Liver (tissue), 10 donors: ENCODE measurements at places on chromosomes 7 and 10. TPM values are rescaled to one million over a fixed set of nuclear protein-coding genes. Genes with fewer than 3 reads are reported as not detected.

FEZF1 gene
- total RNA-seq = not detected

NME8 gene
- 0.08 TPM for total RNA-seq

ASZ1 gene
- total RNA-seq = not detected

ANKRD30A gene
- not detected for total RNA-seq

FANK1 gene
- total RNA-seq = 0.28 TPM

ETV1 gene
- 3.8 TPM for total RNA-seq

GRCh38 chr10:11472158-11472753 lies 139.2 kb downstream of the USP6NL start:
- H3K4me1 ChIP-seq = no peaks in the 10 kb centered on the region
- no peaks in the 10 kb centered on the region for H3K27me3 ChIP-seq
- DNase-seq = peak; percentile 72
- H3K36me3 ChIP-seq = peaks cover under 1% of the 10 kb centered on the region
- no peak overlapping the region for H3K4me3 ChIP-seq

DNA sequence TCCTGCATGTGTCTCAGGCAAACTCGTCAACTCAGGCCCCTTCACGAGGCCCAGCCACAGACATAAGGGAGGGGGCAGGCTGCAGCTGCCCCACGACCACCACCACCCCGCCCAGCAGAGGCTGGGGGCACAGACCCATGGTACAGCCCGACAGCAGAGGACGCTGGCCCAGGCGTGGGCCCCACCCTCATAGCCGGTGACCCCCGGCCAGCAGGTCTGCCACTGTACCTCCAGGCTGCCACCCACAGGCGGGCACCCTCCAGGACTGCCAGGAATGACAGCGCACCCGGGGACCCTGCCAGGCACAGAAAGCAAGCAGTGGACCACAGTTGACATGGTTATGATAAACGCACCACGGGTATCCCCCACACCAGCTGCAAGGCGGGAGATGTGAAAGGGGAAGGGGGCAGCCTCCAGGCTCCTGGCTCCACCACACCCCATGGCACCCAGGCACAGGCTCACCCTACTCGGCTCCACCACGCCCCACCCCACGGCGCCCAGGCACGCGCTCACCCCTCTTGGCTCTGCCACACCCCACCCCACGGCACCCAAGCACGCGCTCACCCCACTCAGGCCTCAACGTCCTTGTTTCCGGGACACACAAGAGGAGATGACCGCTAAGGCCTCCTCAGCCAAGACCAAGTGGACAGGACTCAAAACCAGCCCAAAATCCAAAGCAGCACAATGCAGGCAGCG lies 135.9 kb downstream of the MAD1L1 start:
- DNase-seq = no peak
- H3K4me3 ChIP-seq = no peak overlapping the region
- no peaks in the 10 kb centered on the region for H3K36me3 ChIP-seq
- H3K27me3 ChIP-seq = no peaks in the 10 kb centered on the region
- H3K27ac ChIP-seq = no peak overlapping the region
- H3K4me1 ChIP-seq = no peaks in the 10 kb centered on the region

DNA sequence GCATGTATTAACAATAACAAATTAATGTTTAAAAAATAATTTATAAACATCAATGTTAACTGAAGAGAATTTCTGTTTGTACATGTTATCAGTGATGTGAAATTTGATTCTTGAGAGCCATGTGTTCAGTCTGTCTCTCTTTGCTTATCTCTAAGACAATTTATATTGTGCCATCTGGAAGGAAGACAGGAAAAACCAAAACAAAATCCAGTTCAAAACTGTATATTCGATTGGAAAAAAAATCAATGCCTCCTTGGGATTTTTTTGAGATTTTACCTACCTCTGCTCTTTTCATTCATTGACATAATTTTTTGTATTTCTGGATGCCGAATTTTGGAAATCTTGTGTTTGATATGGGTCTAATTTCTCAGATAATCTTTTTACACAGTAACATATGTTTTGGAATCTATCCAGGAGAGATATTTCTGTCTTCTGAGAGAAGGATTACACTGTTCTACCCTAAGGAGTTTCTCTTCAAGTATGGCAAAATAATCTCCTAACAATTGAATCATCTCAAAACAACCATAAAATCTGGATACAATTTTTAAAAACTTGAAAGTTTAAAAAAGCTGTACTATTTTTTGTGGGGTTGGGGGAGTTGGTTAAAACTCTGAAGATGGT lies 311.9 kb upstream of the GNAI1 start:
- no peaks in the 10 kb centered on the region for H3K4me1 ChIP-seq
- H3K36me3 ChIP-seq = no peaks in the 10 kb centered on the region
- H3K27me3 ChIP-seq = no peaks in the 10 kb centered on the region
- H3K27ac ChIP-seq = no peak overlapping the region

DNA sequence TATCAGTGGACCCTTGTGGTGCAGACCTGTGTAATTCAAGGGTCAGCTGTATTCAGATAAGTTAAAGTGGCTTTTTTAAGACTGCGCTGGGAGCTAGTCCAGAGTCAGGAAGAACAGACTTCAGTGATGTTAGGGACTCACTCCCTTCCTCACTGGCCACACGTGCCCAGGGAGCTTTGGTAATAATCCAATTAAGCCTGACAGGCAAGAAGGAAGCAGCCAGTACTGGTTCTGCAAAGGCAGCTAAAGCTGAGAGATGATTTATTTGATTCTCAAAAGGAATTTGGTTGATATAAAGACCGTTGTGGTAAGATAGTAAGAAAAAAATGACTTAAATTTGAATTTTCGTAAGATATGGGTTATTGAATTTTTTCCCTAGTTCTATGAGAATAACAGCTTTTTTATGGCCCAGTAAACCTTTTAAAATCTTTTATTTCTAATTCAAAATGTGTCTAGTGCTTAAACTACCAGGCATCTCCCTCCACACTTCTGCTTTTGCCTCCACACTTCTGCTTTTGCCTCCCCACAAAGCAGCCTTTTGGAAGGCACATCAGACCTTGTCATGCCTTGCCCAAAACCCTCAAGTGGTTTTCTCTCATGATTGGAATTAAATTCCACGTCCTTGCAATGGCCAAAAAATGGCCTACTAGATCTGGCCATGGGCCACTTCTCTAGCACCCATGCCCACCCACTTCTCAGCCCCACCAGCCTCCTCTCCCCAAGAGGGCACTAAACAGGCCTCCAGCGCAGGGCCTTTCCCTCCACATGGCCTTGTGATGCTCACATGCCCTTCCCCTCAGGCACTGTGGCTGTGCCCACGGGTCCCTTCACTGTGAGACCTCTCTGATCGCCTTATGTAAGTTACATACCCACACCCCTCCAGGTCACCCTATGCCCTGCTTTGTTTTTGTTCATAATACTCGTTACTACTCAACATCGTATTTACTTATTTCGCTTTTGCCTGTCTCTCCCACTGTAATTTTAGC lies 92.5 kb downstream of the POU6F2 start:
- H3K36me3 ChIP-seq = no peaks in the 10 kb centered on the region
- no peaks in the 10 kb centered on the region for H3K27me3 ChIP-seq
- no peak overlapping the region for H3K4me3 ChIP-seq
- H3K27ac ChIP-seq = no peak overlapping the region
- H3K4me1 ChIP-seq = no peaks in the 10 kb centered on the region
- DNase-seq = no peak

DNA sequence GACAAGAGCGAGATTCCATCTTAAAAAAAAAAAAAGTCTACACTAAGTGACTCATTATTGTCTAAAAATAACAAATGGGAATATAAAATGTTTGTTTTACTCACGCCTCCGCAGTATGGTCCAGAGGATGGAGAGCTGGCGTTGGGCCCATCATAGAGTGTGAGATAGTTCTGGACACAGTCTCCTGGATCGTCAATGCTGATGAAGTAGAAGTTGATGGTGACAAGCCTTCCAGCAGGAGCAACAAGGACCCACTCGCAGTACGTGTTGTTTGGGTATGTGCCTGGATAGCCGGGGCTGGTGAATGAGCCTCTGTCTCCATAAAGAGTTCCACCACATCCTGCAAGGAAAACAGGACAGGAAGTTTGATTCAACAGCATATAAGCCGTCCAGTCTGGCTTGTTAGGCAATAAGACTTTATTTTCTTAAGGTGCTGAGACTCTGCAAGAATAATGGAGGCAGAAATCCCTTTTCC lies 11.5 kb upstream of the RSU1 start:
- no peaks in the 10 kb centered on the region for H3K36me3 ChIP-seq
- H3K27ac ChIP-seq = no peak overlapping the region
- H3K27me3 ChIP-seq = no peaks in the 10 kb centered on the region
